ENCODE measurements at places on chromosomes 11 and 22. TPM values are rescaled to one million over a fixed set of nuclear protein-coding genes. Genes with fewer than 3 reads are reported as not detected.

Gene LIPT2
- 3.4 TPM for total RNA-seq

DNA sequence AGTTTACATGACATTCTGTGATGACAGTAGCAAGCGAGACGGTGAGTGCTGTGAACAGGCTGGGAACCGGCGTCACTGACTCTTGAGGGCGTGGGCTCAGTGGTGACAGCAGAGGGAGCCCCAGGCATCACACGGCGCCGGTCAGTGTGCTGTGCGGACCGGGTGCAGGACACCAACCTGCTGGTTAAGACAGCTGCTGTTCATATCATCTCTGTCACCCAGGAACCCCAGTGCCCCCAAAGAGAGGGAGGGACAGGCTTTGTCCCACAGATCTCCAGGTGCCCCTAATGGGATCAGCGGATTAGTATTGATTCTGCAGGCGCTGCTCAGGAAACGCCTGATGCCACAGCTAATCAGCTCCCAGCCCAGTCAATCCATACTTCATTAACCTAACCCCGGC lies 18.4 kb downstream of the B3GAT1 start:
- H3K27ac ChIP-seq: no peak overlapping the region
- DNase-seq: no peak
- no peak overlapping the region for H3K4me3 ChIP-seq

GRCh38 chr11:18731949-18732821 lies 6.2 kb upstream of the IGSF22 start:
- H3K4me3 ChIP-seq: no peak overlapping the region
- no peak overlapping the region for H3K27ac ChIP-seq
- H3K4me1 ChIP-seq: no peaks in the 10 kb centered on the region
- H3K27me3 ChIP-seq: no peaks in the 10 kb centered on the region

DNA sequence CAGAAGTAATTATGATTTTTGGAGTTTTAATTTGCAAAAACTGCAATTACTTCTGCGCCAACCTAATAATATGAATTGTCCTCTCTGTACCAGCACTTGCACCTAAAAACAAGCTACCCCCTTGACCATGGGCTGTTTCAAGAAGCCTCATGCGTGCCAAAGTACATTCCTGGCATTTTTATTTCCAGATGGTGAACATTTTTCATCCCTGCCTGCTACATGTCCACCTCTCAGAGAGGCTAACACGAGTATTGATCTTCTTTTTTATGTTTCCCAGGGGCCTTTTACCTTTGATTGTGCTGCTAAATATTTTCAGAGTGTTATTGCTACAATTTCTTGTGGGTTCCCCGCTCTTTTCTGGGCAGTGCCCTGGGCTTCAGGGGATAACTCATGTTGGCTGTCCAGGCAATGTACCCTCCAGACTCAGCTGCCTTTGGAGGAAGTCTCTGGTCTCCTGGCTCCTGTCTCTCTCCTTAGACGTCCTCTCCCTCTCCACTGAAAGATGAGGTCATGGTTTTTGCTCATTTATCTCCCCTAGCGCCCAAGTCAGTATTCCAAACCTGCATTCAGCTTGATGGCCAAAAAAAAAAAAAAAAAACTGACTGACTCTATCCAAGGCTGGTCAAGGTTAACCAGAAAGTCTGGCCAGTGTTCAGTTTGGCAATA lies 86.2 kb upstream of the ASPHD2 start:
- no peak for DNase-seq
- H3K27ac ChIP-seq: no peak overlapping the region
- peaks cover 12% of the 10 kb centered on the region for H3K27me3 ChIP-seq
- H3K4me1 ChIP-seq: no peaks in the 10 kb centered on the region
- no peak overlapping the region for H3K4me3 ChIP-seq

Gene APOBEC3A
- total RNA-seq: not detected

Gene OR52A1
- total RNA-seq: not detected

GRCh38 chr11:11217289-11217928 lies 135.6 kb downstream of the CSNK2A3 start:
- H3K27ac ChIP-seq: no peak overlapping the region
- H3K4me1 ChIP-seq: no peaks in the 10 kb centered on the region
- peaks cover 5% of the 10 kb centered on the region for H3K27me3 ChIP-seq

Gene MMP27
- total RNA-seq: not detected

Gene LAYN
- 8.0 TPM for total RNA-seq

DNA sequence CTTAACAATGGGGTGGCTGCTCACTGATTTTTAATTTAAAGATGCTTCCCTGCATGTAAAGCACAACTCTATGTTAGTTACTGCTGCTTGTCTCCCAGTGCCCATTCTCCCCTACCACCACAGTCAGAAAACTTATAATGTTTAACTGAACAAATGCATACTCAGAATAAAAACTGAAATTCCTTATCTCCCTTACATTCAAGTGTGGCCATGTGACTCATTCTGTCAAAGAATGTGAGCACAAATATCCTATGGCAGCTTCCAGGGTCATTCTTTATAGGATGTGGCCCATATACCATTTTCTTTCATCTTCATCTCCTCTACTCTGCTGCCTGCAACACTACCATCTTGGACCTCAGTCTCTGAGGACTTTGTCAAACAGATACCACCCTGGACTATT lies 374.8 kb downstream of the DYNC2H1 start:
- H3K4me1 ChIP-seq: peaks cover 15% of the 10 kb centered on the region
- no peak overlapping the region for H3K27ac ChIP-seq
- no peak overlapping the region for H3K4me3 ChIP-seq
- DNase-seq: no peak

Gene TEX12
- 0.24 TPM for total RNA-seq

Data from activated T-helper 1 cell treated with anti-CD3 and anti-CD28 coated beads, Interleukin-12 subunit alpha, Interleukin-12 subunit beta, Interleukin-2, Interleukin-4 antibody, amounts not matched to agents 30 ng/mL and 10 ng/mL and 1 ng/mL, durations not matched to agents 14 hours and 24 hours and 36 hours (primary cell).